ENCODE measurements at places on chromosomes 1 and 21. TPM values are rescaled to one million over a fixed set of nuclear protein-coding genes. Genes with fewer than 3 reads are reported as not detected.

GRCh38 chr21:34008618-34009017, 64.8 kb upstream of the MRPS6 start:
- no peak for DNase-seq

The AMY1C gene
- not detected for total RNA-seq

GRCh38 chr1:108107658-108108057, 92.5 kb downstream of the SLC25A24 start:
- DNase-seq, result no peak

- no peak for DNase-seq
Observed at GRCh38 chr21:45491056-45491455, 51.2 kb downstream of the SLC19A1 start.

DNA sequence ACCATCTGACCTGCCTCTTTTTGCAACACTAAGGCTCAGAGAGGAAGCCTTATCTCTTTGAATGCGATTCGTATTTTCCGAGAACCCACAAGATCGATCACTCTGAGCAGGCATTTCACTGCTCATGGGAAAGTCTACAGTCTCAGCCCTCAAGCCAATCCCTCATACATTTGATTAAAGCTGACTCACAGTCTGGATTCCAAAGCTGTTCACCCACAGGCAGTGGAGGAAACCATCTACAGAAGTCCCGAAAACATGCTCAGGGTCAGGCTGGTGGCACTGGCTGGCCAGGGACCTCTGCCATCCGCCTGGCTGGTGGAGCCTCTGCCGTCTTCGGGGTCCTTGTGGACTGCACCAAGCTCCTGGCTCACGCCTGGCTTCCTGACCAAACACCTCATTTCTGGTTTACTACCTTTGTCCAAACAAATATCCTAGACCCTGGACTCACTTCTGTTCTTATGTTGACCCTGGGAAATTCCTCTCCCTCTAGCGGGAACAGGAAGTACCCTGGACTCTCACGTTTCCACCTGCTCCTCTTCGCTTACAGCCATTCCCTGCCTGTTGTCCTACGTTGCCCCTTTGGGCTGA, 650.0 kb downstream of the SMYD3 start:
- no peak for DNase-seq

The NEK2 gene
- 3.1 TPM for total RNA-seq

GRCh38 chr1:25478633-25479032, 47.9 kb downstream of the MACO1 start:
- DNase-seq, result no peak

DNA sequence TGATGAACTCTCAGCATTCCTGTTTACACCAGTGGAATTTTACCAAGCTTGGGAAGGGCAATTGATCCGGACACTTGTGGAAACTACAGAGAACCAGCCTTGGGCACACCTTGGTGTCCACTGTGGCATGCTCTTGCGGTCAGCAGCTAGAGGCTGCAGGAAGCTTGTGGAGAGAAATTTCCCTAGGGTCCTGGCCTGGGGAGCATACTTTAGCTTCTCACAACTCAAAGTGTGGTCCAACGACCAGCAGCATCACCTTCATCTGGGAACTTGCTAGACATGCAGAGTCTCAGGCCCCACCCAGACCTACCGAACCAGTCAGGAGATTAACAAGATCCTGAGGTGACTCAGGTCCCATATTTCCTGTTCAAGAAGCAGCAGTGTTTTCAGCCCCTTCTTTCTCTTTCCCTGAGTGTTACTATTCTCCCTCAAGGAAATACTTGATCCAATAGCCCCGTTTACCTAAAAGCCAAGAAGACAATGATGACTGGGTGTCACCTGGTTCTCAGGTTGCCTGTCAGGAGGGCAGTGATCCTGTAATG, 55.7 kb upstream of the KCNE2 start:
- no peak for DNase-seq

The AMY1B gene
- 0.48 TPM for total RNA-seq
